ENCODE measurements at places on chromosomes 16 and 17.
A peak's percentile ranks its signal among the peaks of the same experiment; 100 is the strongest.

GRCh38 chr16:28621481-28622155 is 11.8 kb upstream of the SULT1A1 start:
- DNase-seq: no peak

DNA sequence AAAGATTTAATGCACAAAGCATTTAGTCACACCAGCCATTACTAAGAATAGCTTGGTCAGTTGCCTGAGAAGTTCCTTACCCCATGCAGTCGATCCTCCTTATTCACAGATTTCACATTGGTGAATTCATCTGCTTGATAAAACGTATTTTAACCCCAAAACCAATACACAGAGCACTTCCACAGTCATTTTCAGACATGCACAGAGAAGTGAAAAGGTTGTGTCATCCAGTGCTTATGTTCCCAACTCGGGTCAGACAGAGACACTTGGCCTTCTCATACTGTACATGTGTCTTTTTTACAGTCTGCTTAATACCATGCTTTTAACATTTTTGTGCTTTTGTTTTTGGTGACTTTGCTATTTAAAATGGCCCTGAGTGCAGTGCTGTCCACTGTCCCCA is 219.7 kb downstream of the SPECC1 start:
- DNase-seq: no peak

DNA sequence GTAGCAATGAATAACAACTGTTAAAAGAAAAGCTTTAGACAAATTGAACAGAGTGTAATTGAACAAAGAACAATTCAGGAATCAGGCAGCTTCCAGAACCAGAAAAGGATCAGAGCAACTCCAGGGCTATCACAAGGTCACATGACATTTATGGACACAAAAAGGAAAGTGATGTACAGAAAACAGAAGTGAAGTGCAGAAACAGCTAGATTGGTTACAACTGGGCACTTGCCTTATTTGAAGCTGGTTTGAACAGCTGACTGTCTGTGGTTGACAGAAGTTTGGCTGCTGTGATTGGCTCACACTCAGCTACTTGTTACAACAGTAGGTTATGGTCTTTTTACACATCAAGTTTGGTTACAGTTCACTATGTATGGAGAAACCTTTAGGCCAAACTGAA is 14.8 kb downstream of the EFCAB5 start:
- DNase-seq: no peak

- DNase-seq: no peak
These were observed 10.0 kb downstream of the NLE1 start for GRCh38 chr17:35132099-35132498.

DNA sequence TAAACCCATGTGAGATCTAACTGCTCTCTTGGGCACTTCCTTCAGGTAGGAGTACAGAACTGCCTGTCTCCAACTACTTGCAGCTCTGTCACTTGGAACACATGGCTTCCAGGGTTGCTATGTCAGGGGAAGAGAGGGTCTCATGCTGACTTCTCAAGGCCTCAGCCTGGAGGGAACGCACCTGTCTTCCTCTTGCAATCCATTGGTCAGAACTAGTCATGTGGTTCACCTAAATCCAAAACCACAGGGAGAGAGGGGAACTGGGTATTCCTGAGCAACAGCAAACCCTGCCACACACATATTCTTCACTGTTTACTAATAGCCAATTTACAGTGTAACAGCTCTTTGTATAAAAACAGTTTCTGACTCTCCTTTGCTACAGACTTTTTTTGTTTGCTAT is 206.1 kb downstream of the KCNJ2 start:
- DNase-seq: no peak

DNA sequence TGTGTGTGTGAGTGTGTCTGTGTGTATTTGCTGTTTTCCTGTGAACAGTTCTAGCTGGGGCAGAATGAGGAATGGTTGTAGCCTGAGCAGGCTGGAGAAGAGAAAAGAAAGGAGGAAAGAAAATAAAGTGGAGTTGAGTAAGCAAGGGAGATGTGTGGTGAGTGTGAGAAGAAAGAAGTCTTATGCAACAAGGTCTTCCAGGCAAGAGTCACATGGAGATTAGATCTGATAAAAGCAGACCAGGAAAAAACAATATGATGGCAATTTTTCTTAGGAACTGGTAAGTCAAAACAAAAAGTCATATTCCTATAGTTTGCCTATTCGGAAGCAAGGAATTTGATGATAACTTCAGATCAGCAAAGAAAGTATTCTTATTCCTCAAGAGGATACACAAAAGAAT is 125.0 kb downstream of the HS3ST3A1 start:
- DNase-seq: no peak

DNA sequence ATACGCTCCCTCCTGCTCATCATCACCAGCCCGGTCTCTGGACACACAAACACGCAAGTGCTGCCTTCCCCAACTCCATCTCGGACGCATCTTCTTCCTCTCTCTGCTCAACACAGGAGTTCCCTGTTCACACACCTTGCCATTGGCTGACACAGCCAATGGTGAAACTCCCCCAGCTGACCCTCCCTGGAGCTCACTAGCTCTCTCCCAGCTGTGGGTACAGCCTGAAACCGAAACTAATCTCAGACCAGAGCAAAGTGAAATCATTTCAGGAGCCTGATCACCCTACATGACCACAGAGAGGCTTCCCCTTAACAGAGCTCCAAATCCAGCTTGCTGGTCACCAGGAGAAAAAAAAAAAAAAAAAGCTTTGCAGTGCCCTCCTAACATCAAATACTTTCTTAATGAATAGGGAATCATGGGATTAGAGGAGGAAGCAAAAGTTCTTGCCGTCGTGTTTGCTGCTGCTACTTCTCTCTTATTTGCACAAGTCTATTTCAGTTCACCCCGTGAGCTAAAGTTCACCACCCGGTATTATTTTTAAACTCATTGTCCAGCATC is 8.3 kb downstream of the CUEDC1 start:
- DNase-seq: peak; percentile 42

DNA sequence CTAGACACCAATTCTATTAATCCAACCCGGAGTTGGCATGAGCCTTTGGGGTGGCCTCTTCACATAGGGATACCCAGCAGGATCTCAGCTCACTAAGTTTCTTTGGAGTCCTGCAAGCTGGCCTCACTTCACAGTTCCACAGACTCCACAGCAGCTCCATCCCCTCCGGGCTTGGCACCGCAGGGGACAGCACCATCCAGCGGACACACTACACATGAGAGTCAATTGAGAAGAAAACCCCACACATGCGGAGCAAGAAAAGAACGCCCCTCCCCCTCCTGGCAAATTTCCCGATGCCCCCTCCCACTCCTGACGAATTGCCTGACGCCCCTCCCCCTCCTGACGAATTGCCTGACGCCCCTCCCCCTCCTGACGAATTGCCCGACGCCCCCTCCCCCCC is 31.1 kb downstream of the KLHDC4 start:
- DNase-seq: no peak

DNA sequence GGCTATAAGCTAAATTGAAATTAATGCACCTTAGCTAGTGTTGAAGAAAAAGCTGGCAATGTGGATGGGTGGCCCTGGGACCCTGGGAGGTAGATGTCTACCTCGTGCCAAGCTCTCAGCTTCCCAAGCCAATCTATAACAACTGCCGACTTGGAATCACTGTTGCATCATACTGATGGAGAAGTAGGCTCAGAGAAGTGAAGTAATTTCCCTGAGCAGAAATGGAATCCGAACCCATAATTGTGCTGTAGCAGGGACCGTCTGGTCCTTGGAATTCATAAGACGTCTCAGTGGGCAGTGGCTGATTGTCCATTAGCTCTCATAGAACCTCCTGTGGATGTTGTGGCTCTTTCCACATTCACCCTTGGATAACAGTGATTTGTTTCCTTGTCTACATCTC is 196.6 kb downstream of the RAB11FIP4 start:
- no peak for DNase-seq

GRCh38 chr17:34651402-34651811 is 72.0 kb downstream of the TMEM132E start:
- no peak for DNase-seq

GRCh38 chr17:40419559-40420331 is 2.0 kb upstream of the TOP2A start:
- DNase-seq: no peak

DNA sequence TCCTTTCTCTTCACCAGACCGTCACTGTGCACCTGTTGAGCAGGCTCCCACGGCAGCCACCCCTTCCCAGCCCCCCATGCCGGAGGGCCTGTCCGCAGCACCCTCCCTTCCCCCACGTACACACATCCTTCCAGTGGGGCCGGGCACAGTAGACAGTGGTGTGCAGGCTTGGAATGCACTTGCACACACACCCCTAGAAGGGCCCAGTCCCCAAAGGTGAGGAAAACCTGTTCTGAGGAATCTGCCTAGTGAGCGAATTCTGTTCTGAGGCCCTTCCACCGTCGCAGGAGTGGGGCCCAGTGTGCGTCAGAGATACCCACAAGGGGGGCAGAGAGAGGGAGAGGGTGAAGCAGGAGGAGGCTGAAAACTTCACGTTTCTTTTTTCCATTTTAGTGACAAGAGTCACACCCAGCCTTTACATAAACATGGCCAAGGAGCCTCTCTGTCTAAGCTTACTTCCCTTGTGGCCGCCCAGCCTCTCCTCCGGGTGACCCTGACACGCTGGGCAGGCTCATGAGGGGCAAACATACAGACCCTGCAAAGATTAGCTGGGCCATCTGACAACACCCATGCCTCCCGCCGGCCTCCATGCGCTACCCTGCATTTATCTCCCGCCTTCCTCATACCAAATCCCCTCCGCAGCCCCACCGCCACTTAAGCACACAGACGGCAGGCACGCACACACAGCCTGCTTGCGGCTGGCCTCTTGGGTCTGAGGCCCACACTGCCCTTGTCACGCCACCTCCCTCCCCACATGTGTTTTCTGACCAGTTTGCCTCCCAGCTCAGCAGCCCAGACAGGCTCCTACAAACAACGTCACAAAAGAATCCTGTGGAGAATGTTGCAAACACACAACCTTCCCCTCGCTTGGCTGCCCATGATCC is 1.8 kb downstream of the ZBTB4 start:
- no peak for DNase-seq

DNA sequence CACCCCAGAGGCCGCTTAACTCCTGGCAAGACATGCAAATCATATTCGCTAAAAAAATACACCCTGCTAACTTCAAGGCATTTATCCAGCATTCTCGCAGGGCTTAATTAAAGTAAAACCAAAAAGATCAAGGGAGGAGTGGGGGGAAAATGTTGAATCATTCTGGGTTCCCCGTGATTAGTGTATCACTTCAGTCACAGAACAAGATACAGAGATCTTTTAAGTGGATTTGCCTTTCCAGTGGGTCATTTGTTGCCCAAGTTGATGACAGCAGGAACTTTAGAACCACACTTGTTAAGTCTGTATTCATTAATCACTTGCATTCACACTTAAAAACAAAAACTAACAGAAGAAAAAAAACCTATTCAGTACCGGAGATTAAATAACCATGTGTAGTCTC is 17.3 kb downstream of the CRYBA1 start:
- DNase-seq: no peak

GRCh38 chr17:67629971-67630320 is 87.8 kb upstream of the NOL11 start:
- DNase-seq: peak; percentile 14

DNA sequence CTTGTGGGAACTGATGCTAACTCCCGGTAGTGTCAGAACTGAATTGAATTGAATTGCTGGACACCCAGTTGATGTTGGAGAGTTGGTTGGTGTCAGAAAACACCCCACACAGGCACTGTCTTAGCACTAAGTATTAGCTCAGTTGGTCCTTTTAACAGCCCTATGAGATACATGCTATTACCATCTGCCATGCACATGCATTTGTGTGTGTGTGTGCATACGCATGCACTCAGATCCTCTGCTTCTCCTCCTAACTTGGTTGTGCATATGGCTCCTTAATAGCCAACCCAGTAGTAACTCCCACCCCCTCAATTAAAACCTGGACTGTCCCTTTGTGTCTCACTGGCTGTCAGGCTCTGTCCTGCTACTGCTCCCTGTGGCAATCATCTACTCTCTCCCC is 32.3 kb upstream of the DYNLL2 start:
- no peak for DNase-seq

- no peak for DNase-seq
These were observed 16.0 kb downstream of the CSNK1D start for GRCh38 chr17:82257473-82257872.

DNA sequence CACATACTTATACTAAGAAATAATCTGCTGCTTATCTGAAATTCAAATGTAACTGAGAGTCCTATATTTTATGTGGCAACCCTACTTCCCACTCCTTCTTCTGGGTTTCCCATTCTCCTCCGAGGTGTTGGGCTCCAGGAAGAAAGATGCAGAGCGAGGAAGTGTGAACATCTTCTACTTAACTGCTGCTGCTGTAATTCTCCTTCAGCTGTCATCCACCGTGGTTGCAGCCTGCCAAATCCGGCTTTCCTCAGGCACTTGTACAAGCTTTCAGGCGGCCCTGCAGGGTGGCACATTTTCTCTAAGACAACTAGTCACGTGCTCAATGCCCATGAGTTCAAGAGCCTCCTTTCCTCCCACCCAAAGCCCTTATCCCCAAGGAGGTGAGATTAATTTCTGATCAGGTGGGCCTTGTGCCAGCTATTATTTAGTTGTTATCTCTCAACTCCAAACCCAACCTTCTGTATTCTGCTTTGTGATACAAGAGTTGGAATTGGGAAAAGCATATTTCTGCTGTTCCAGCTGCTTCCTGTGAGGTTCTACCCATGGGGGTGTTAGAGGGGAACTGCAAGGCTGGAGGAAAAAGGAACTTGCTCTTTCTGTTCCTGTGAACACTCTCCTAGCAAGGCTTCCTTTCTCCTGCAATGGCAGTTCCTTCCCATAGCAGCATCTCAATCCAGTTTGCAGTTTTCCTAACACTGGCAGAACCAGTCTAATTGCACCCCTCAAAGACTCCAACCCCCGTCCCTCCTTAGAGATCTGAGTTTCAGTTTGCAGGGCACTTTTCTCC is 67.6 kb upstream of the RBBP6 start:
- DNase-seq: no peak

- DNase-seq: no peak
These were observed 35.7 kb upstream of the DYNLL2 start for GRCh38 chr17:58047376-58048150.

DNA sequence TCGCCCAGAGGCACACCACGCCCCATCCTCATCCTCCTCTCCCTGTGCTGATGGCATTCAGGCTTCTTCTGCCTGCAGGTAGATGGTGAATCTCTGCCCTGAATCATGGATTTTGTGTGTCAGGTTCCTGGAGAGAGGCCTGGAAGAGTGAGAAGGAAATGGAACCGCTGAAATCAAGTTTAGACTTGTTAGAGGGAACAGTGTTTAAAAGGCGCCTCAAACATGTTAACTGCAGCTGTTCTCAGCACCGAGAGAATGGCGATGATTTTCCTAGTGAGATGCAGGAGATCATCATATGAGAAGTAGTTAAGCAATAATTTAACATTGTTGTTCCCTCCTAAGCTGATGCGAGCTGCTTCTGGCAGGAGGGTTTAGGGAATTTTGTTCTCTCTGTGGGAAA is 744.4 kb upstream of the EEF2KMT start:
- no peak for DNase-seq

DNA sequence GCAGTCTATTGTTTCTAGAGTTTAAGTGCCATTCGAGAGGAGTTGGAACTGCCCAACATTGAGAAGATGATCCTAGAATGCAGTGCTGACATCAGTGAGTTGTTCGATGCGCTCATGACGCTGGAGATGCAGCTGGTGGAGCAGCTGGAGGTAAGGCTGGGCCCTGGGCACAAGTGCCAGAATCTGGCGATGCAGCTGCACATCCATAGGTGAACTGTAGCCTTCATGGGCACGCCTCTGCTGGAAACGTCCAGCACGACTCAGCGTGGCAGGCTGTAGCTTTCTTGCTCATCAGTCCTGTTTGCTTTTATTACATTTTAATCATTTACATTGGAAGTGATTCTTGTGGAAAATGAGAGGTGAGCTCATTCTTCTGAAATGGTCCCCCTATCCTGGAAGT is 31.7 kb downstream of the DRC3 start:
- DNase-seq: no peak

GRCh38 chr16:88991813-88992350 is 14.9 kb upstream of the CBFA2T3 start:
- DNase-seq: no peak
